HCT116 (cell line): ENCODE measurements at places on chromosomes 1 and 21. TPM values are rescaled to one million over a fixed set of nuclear protein-coding genes. Genes with fewer than 3 reads are reported as not detected.
A peak's percentile ranks its signal among the peaks of the same experiment; 100 is the strongest.

DNA sequence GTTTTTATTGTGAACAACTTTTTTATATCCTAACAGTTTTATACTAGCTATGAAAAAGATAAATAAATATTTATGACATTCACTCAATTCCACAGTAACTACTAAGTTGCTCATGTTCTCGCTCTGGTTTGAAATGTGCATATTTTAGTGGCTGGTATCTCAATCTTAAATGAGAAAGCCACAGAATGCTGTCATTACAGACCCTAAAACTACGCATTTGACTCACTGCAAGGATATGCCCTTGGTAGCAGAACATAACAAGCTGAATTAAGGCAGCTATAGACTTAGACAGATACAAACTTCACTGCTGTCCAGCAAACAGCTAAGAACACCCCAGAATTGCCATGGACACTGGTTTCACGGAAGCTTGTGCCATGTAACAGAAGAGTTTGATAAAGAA, 19.0 kb downstream of the DAB1 start:
- H3K4me1 ChIP-seq, result no peaks in the 10 kb centered on the region

- H3K27ac ChIP-seq, result no peak overlapping the region
- no peaks in the 10 kb centered on the region for H3K27me3 ChIP-seq
- no peak for DNase-seq
- H3K4me1 ChIP-seq, result no peaks in the 10 kb centered on the region
- H3K4me3 ChIP-seq, result no peak overlapping the region
These were observed 14.2 kb downstream of the COL6A2 start for GRCh38 chr21:46111857-46112724.

GRCh38 chr1:90308421-90308820, 313.5 kb downstream of the ZNF326 start:
- peaks cover 18% of the 10 kb centered on the region for H3K27me3 ChIP-seq
- no peak for DNase-seq
- H3K27ac ChIP-seq, result no peak overlapping the region
- H3K4me3 ChIP-seq, result no peak overlapping the region
- no peaks in the 10 kb centered on the region for H3K4me1 ChIP-seq

DNA sequence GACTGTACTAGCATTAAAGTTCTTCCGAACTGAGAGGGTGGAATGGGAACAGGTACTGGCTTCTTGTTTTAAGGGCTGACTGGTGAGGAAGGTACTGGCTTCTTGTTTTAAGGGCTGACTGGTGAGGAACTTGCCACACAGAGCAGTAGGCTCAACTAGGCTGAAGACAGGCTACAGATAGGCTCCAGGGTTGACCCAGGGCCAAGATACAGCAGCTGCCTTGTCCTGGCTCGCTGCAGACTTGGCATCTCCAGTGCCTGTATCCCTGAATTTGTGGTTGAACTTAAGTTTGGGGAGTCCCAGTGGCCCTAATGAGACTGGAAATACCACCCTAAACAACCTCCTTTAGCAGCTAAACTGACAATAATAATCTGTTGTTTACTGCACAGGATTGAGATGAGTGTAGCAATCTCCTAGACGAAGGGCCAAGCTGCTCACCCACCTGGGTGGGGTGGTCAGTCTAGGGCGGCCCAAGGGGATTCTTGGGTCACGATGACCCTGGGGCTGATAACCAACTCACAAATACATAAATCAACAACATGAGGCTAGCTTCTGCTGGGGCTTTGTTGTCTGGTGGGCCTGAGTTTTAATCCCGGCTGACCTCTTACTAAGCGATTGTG, 227.1 kb downstream of the DISC1 start:
- H3K4me3 ChIP-seq, result no peak overlapping the region
- no peaks in the 10 kb centered on the region for H3K4me1 ChIP-seq
- no peak overlapping the region for H3K27ac ChIP-seq
- no peaks in the 10 kb centered on the region for H3K36me3 ChIP-seq

DNA sequence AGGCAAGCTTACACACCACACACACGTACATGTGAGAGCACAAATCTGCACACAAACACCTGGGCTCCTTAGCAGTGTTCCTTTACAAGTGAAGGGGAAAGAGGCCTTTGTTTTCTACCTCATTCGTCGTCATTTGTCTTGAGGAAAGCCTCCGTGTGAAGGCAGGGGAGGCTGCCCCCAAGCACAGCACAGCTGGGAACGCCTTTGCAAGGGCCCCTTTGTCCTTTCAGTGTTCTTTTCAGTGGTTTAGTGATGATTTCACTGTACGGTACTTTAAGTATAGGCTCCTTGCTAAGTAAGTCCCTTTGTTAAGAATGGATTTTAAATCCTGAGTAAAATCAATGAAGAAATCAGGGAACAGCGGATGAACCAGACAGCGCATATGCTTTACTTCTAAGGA, 94.1 kb downstream of the PGBD5 start:
- no peaks in the 10 kb centered on the region for H3K36me3 ChIP-seq
- H3K4me3 ChIP-seq, result no peak overlapping the region
- no peak overlapping the region for H3K27ac ChIP-seq
- DNase-seq, result no peak
- no peaks in the 10 kb centered on the region for H3K27me3 ChIP-seq

GRCh38 chr1:214364786-214365295, 83.9 kb downstream of the SMYD2 start:
- no peaks in the 10 kb centered on the region for H3K27me3 ChIP-seq
- H3K4me3 ChIP-seq, result no peak overlapping the region
- peaks cover 7% of the 10 kb centered on the region; the same call in 1 of the 2 replicates for H3K36me3 ChIP-seq
- no peak for DNase-seq
- H3K4me1 ChIP-seq, result no peaks in the 10 kb centered on the region

DNA sequence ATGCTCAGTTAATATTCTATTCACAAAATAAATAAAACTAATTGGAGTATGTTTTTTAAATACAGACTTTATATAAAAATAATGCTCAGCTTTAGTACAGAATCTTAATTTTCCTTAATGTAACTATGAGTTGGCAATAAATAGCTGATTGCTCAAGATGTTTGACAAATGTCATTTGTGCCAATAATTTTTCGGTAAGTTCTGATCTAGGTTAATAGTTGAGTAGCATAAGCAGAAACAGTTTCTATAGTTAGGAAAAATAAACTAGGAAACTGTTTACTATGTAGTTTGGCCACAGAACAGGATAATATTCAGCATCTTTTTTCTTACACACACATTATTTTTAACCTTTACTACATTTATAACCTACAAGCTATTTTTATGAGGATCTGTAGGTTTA, 40.3 kb downstream of the KCTD3 start:
- H3K27me3 ChIP-seq, result no peaks in the 10 kb centered on the region
- no peak overlapping the region for H3K4me3 ChIP-seq
- DNase-seq, result no peak
- H3K36me3 ChIP-seq, result peaks cover 16% of the 10 kb centered on the region
- H3K4me1 ChIP-seq, result no peaks in the 10 kb centered on the region

GPR52 gene
- total RNA-seq, result 0.34 TPM

GBP5 gene
- total RNA-seq, result 0.17 TPM

- H3K4me3 ChIP-seq, result no peak overlapping the region
- no peaks in the 10 kb centered on the region for H3K4me1 ChIP-seq
- DNase-seq, result no peak
- H3K27ac ChIP-seq, result no peak overlapping the region
- 0 out of 2 replicates have a peak, but pooled peaks cover 4% of the 10 kb centered on the region for H3K27me3 ChIP-seq
- H3K36me3 ChIP-seq, result no peaks in the 10 kb centered on the region
These were observed 81.8 kb upstream of the PLXNA2 start for GRCh38 chr1:208326033-208326432.

DNA sequence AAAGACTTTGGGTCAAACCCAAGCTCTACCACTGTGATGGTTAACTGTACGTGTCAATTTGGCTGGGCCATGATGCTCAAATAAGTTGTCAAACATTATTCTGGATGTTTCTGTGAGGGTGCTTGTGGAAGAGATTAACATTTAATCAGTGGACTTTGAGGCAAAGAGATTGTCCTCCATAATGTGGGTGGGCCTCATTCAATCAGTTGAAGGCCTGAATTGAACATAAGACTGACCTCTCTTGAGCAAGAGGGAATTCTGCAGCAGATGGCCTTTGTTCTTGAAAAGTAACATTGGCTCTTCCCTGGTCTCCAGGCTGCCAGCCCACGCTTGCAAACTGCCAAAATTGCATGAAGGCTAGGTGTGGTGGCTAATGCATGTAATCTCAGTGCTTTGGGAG, 94.5 kb upstream of the SPATA6 start:
- no peak overlapping the region for H3K4me3 ChIP-seq
- H3K27ac ChIP-seq, result no peak overlapping the region
- DNase-seq, result no peak
- peaks cover 49% of the 10 kb centered on the region for H3K27me3 ChIP-seq

DNA sequence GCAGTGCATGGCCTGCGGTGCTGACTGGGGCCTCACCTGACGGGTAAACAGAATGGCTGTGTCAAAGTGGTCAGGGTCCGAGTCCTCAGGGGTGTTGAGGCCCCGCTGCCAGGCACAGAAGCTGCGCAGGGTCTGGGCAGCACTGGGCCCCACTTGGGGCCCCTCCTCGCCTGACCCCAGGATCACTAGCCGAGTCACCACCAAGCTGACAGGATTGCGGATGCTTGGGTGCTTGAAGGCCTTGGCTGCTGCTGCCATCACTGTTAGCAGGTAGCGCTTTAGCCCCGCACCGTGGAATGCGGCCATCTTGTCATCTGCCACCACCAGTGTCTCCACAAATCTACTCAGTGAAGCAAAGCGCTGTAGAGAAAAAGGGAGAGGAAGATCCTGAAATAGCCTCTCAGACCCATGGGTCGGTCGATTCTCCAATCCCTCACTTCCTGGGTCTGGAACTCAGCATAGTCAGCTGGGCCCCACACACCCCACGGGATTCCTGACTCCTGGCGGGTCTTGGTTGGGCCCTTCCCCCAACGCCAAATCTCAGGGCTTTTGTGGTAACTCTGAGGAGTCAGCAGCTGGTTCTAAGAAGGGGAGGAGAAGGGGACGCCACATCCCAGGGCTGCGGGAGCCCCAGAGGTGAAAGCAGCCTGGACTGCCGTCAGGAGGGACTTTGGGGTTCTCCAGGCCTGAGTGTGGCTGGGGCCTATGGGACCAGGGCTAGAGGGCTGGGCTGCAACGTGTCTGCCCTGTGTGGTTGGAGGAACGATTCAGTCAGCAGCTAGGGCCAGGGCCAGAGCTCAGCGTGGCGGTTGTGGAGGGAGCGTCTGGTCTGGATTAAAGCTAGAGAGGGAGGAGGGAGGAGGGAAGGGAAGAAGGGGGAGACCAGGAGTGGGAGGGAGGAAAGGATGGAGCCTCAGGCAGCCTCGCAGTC, 2.1 kb downstream of the ADAMTS4 start:
- no peak for DNase-seq
- no peak overlapping the region for H3K27ac ChIP-seq
- H3K36me3 ChIP-seq, result no peaks in the 10 kb centered on the region
- no peaks in the 10 kb centered on the region for H3K27me3 ChIP-seq
- H3K4me1 ChIP-seq, result peaks cover 30% of the 10 kb centered on the region

GRCh38 chr1:86429122-86429725, 5.3 kb downstream of the CLCA2 start:
- no peak overlapping the region for H3K27ac ChIP-seq
- H3K4me1 ChIP-seq, result no peaks in the 10 kb centered on the region
- H3K4me3 ChIP-seq, result no peak overlapping the region
- H3K36me3 ChIP-seq, result no peaks in the 10 kb centered on the region

CNR2 gene
- total RNA-seq, result 0.05 TPM

DNA sequence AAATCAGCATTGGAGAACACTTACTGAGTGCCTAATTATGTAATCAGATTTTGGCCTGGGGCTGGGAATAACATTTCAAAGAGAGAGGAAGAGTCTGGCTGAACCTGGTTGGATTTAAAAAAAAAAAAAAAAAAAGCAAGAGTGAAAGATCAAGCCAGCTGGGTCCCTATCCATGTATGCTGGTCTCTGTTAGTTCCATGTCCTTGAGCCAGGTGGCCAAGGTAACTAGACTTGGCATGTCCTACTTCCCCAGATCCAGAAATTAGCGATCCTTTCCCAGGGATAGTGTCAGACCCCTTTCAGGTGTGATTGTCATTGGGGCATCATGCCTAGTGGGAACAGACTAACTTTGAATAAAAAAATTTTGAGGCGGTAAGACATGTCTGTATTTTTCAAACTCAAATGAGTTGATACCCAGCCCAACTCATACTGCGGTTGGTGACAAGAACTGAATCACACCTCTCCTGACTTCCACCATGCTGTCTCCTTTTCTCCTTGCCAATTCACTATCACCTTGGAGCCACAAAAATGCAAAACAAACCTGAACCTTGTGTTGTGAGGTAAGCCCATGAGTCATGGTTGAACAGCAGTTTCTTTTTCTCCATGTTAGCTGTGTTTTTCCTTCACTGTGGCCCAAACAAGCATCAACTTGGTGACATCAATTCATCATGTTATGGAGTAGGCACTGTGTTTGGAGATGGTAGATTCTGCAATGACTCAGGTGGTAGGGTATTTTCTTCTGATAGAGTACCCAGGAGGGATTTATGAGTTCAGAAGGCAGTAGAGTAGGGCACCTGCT, 24.5 kb upstream of the PPP2R5A start:
- H3K27me3 ChIP-seq, result no peaks in the 10 kb centered on the region
- H3K4me3 ChIP-seq, result no peak overlapping the region
- H3K36me3 ChIP-seq, result no peaks in the 10 kb centered on the region
- DNase-seq, result peak; percentile 40
- H3K4me1 ChIP-seq, result peaks cover 13% of the 10 kb centered on the region

CELSR2 gene
- 17.1 TPM for total RNA-seq

DNA sequence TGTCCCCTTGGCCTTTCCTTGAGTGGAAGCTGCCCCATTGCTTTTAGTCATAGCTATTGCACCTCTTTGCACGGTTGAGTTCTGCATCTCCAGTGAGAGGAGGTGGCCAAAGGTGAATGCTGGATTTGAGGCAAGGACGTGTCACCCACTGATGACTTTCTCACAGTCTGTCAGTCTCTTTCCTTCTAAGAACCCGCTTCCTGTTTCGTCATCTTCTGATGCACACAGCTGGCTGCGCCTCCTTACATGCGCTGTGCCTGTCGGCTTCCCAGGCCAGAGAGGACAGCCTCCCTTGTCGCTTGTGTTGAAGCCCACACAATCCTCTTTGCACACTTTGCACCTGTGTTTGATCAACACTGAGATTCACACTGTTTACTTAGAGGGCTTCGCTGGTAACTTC, 41.8 kb upstream of the PWP2 start:
- H3K4me1 ChIP-seq, result no peaks in the 10 kb centered on the region
- no peak overlapping the region for H3K27ac ChIP-seq
- H3K4me3 ChIP-seq, result no peak overlapping the region
- no peak for DNase-seq
- H3K27me3 ChIP-seq, result no peaks in the 10 kb centered on the region
